ENCODE measurements at places on chromosomes 3 and 15.

DNA sequence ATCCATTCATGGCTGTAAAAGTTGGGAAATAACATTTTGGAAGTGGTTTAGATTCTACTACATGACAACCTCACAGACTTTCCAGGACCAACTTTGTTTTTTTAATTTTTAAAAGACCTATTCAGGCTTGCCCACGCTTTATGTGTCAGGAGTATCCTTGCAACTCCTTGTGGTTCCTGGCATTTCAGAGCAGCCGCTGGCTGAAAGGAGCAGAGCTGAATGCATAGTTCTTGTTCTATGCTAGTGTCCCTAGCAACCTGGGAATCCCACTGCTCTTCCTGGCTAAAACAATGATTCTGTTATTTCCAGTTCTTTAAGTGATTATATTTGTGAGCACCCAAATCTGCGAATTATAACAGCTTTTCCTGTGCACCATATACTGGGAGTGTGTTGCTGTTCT lies 34.9 kb downstream of the CP start:
- no peak for DNase-seq

DNA sequence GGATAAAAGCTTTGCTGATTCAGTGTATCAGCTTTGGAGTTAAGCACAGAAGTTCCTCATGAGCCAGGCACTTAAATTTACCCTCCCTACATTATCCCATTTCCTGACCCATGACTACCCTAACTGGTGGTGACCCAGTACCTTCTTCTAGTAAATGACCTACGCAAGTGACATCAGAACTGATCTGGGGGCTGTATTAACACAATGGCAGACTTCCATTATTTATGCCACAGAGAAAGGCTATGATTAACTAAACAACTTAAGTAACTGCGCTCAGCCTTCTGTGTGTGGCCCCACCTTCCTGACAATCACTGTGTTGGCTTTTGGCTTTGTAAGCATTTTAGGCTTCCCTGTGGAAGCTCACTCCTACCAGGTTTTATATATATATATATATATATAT lies 1.9 kb downstream of the MB21D2 start:
- DNase-seq = no peak

- no peak for DNase-seq
Observed at GRCh38 chr3:132847849-132848625, 125.8 kb upstream of the NPHP3 start.

GRCh38 chr3:162130582-162130981 lies 634.0 kb downstream of the OTOL1 start:
- DNase-seq = no peak

DNA sequence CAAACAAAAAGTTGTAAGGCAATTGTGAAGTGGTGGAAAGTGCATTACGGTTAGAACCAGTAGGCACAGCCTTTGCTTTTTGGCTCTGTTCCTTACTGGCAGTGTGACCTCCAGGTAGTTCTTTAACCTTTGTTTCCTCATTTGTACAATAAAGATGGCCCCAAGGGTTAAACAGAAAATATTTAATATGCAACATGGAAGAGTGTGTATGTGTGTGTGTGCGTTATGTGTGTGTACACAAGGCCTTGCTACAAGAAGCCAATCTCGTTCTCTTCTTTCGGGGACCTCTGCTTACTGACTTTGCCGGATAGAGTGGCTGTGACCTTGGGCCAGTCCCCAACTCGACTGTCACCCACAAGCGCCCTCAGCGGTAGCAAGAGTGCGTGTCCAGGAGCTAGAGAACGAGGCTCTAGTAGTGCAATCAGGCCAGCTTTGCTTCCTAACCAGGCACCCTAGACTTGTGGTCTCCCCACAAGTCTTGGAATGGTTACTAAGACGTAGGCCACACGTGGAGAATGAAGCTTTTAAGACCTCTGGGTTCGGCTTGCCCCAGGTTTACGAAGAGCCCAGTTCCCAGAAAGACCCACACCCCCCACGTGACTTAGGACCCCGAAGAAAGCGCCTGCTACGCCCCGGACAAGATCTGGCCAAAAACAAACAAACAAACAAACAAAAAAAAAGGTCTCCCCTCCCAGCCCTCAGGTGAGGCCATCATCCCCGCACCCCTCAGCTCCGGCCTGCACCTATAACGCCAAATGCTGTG lies 593 bp downstream of the CIAO2A start:
- DNase-seq = no peak

- peak; percentile 27 for DNase-seq
Observed at GRCh38 chr15:71743861-71744382, 66.4 kb upstream of the NR2E3 start.

DNA sequence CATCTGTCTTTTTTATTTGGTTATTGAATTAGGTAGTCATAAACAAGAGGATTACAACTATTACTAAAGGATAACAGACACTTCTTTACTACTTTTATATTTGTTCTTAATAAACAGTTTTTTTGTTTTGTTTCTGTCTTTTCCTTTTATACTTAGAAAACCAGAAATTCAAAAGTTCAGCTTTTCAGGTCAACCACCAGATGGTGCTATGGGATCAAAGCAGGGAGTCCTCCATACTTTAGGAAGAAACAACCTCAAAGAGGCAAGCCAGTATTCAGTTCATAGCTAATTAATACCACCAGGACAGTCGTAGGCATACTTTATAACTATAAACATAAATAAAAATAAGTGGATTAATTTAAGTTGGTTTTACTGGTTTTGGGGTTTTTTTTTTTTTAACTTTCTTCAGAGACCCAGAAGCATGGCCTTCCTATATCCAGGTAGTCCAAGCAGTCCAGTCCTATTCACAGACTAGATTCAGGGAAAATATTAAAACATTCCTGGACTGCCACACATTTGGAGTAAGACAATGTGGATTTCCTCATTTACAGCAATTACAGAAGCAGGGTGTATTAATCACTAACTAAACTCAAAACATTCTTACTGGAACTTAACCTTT lies 16.0 kb upstream of the EID1 start:
- no peak for DNase-seq

- DNase-seq = no peak
Observed at GRCh38 chr3:46316206-46316605, 37.7 kb upstream of the CCR2 start.

DNA sequence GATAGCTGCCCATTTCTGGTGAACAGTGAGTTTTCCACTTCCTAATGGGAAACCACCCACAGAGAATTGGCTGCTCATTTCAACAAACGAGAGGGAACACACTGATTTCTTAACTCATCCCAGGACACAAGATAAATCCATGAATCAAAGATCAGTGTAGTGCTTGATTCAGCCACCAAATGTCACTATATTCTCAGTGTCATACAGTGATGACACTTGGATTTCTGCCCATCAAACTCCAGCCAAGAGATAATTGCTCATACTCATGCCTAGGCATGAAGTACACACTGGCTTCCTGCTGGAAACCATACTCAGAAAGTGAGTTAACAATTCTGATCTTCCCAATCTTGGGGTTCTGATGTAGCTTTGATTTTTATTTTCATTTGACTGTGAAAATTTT lies 35.4 kb upstream of the GRM7 start:
- DNase-seq = no peak

GRCh38 chr15:28917791-28918140 lies 32.0 kb downstream of the APBA2 start:
- DNase-seq = no peak

DNA sequence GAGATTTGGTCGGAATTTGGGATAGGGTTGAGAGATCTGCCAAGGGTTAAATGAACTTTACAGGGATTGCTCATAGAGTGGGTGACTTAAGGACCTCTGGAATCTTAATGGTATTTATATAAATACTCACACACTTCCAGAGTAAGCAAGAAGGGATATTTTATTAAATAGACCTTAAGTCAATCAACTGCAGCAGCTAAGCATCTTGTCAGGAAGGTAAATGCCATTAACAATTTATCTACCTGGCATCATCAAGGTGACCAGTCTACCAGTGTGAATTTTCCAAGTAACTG lies 123.9 kb downstream of the FEZF2 start:
- no peak for DNase-seq

DNA sequence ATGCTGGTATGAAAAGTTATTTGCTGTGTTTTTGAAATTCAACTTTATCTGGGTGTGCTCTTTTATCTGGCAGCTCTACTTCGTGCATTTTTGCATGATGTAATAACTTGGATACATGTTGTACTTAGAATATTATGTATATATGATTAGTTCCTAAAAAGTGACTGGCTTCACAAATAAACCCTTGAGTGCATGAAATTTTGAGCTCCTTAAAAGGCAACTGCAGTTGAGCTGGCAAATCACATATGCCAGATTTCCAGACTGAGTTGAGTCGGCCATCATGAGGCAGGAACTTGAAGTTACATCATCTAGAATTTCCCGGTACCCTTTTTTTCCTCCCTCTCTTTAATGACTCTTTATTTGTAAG lies 162.5 kb downstream of the FNDC3B start:
- DNase-seq = no peak

DNA sequence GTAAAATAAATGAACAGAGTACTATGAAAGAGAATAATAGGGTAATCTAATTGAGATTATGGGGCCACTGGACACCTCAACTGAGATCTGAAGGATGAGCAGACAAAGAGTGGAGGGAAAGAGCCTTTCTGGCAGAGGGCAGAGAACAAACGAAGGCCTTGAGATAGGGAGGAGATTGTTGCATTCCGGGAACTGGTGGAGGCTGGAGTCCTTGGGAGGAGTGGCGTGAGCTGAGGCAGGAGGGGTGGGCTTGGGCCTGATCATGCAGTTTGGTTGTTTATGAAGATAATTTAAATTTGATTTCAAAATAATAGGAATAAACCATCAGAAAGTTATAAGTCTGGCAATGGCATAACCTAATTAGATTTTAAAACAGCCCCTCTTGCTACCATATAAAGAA lies 59.5 kb upstream of the GALNT15 start:
- DNase-seq = no peak

- DNase-seq = no peak
Observed at GRCh38 chr3:133448478-133449122, 48.7 kb downstream of the BFSP2 start.

DNA sequence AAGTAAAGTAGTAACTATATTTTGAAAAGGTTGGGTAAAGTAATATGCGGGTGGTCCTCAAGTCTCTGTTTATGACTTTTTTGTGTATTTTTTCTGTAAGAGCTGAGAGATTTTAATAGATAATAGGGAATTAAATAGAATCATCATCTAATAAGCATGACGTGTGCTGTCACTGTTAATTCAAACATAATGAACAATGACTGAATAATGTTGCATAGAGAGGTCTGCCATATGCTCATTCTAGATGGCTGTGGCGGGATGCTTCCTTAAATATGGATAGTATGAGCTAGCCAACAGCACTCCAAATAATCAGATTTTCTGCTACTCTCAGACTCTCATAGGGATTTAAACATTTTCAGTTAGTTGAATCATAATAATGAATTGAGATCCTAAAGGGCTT lies 302.8 kb upstream of the RBMS3 start:
- DNase-seq = no peak

DNA sequence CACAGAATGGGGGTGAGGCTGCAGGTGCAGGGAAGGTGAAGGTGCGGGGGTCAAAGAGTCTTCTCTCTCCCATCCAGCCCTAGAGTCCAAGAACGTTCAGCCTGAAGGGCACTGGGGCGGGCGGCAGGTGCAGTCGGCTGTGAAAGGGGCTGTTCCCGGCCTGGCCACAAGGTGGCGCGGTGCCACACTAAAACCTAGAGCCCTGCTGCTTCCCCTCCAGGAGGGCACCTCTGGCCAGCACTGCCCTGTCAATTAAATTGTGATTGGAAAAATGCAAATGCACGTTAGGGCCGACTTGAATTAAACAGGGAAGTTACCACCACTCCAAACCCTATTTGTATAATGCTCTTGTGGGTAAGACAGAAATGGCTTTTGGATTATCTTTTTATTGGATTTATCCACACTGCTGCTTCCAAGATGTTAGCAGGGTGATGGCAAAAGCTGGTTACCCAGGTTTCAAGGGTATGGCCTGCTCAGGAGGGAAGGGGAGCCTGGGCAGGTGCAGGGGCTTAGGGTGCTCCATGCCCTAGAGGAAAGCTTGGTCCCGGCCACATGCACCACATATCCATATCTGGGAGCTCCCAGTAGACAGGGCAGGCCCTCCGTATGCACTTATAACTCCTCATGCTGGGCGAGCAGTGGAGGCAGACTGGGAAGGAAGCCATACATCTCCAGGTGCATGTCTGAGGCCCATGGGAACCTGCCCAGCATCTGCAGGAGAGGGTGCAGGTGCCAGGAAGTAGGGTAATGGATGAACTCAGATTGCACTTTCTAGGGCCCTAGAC lies 119.8 kb downstream of the ADCY5 start:
- DNase-seq = peak; percentile 62

DNA sequence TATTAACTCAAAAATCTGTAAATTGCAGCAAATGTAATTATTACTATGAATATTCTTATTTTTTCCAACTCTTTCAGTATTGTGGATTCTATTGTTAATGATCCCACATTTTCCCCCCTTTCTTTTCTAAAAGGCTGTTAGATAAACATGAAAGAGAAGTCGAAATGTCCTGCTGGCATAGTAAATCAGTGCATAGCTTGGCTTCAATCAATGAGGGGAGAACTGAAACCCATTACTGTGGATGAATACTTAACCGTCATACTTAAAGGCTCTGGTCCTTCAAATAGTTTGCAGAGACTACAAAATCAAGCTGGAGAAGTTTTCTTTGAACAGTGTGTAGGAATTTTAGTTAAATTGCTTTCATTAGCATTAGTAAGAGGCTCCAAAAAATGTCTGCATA lies 667.9 kb downstream of the CADM2 start:
- DNase-seq = no peak

GRCh38 chr3:31462050-31462569 lies 70.6 kb upstream of the STT3B start:
- no peak for DNase-seq

GRCh38 chr3:142577696-142578328 lies 721 bp downstream of the ATR start:
- DNase-seq = no peak

DNA sequence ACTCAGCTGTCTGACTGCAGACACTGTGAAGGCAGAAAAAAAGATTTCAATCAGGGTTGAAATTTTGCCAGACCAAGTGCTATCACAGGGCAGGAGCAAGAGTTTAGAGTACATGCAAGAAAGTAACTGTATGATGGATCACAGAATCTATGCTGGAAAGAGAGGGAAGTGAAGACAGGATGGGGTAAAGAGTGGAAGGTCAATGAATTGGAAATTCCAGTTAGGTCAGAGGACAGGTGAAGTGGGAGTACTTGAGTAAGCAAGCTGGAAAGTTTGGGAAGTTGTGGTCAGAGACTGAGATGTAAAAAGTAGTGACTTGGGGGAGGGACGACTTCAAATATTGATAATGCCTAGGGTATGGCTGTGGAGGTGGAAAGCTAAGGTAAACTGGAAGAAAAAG lies 7.2 kb downstream of the SPG11 start:
- no peak for DNase-seq

DNA sequence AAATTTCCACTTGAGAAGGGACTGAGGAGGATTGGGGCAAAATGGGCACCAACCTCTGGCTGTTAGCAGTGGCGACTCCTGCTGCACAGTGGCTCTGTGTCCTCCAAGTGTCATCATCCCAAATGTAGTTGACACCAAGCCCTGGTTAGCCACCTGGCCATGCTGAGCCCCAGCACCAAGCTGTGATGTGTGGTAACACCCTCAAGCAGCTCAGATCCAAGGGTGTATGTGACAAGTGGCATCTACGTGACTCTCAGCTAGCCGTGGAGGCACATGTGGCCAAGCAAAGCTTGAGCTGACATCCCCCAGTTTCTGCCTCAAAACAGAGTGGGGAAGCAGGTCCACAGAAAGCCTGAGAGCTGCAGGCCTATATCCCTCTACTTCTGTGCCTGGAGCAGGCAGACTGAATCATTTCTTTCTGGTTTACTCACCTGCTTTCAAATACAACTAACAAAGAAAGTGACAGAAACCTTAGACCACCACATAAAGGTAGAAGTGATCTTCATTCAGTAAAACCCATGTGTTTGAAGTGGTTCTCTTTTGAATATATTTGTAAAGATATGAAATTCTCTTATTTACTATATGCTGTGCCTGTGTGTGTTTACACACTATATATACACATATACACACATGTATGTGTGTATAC lies 40.0 kb downstream of the FOXP1 start:
- DNase-seq = no peak

Data from stimulated activated CD8-positive, alpha-beta memory T cell treated with anti-CD3 and anti-CD28 coated beads, Interleukin-15, amount 100 ng/mL, for 24 hours (primary cell).